ENCODE measurements at places on chromosomes 12 and 14.
A peak's percentile ranks its signal among the peaks of the same experiment; 100 is the strongest.

- DNase-seq, result no peak
Observed at GRCh38 chr12:51686727-51687126, 95.7 kb downstream of the SCN8A start.

DNA sequence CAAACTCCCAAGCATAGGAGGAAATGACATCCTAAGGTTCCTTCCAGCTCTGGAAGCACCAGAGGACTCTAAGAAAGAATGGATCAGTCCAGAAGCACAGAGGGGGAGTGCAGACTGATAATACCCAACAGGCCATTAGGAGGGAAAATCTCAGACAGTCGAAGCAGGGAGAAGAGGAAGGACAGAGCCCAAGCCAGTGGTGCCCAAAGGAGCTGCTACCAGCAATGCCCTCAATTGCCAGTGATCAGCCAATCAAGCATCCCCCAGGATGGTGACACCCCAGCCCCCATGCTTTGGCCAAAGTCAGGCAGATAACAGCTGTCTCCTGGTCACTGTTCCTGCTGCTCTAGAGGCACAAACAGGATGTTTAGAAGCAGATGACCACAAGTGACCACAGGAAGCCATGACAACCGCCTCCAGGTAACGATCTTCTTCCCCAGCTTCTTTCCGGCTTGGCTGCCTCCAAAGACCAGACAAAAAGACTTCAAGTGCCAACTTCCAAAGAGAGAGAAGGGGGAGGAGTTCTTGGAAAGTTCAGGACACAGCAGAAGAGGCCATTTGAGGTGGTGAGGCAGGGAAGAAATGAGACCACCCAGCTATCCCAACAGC is 16.2 kb downstream of the PXN start:
- DNase-seq, result no peak

DNA sequence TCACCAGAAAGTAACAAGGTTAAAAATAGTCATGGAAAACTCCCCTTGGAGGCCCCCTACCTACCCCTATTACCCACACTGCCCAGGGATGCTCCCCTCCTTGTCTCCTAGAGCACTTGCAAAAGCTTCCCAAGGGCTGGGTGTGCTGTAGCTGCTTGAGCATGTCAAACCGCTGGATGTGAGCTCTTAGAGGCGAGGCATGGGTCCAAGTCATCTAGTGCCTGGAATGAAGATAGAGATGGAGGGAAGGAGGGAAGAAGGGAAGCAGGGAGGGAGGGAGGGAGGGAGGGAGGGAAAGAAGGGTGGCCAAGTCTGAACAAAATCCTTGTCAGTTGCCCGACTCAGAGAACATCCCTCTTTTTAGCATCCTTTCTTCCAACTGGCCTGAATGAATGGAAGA is 43.1 kb downstream of the LTBP2 start:
- DNase-seq, result no peak

GRCh38 chr12:109018296-109018695 is 2.6 kb downstream of the SVOP start:
- no peak for DNase-seq

GRCh38 chr14:100662879-100663760 is 63.6 kb upstream of the DLK1 start:
- peak; percentile 71 for DNase-seq

DNA sequence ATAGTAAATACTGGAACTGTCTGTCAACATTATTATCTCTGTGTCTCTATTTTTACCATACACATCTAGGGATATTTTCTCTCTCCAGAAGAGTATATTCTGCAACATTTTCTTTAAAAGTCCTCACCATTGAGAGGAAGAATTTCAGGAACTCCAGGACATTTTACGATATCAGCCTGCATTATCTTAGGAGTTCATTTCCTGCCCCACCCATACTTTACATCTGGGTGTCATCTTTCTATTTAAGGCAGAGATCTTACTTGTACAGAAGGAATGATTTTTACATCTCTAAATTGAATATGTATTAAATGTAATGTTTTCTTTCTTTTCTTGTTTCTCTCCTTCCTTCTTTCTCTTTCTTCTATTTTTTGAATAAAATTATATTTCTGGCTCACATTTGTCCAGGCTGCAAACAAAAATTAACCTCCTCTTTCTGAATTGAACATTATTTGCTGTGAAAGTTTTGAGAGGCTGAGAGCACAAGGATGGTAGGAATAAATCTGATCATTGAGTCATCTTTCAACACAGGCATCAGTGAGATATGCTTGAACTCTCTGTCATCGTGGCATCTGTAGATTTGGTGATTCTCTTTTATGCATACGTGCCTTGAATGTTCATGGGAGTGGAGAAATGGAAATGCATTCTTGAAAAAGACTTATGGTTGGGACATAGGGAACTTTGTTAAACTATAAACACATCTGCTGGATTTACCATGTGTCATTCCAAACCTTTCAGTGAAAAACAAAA is 753.6 kb downstream of the SLC16A7 start:
- DNase-seq, result no peak

DNA sequence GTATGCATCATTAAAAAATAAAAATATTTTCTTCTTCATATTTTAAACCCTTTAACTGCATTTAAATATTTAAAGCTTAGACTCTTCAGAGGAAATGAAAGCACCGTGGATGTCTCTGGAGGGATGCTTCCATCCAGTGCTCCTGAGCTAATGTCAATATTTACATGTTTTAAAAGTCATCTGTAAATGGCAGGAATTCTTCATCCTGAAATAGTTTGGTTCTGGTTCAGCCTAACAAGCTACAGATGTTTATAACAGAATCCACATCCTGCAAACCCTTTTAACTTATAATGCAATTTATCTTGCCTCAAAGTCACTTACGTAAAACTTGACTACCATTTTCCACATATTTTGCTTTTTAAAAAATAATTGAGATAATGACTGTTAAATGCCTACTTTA is 1207.3 kb downstream of the SLC16A7 start:
- no peak for DNase-seq

DNA sequence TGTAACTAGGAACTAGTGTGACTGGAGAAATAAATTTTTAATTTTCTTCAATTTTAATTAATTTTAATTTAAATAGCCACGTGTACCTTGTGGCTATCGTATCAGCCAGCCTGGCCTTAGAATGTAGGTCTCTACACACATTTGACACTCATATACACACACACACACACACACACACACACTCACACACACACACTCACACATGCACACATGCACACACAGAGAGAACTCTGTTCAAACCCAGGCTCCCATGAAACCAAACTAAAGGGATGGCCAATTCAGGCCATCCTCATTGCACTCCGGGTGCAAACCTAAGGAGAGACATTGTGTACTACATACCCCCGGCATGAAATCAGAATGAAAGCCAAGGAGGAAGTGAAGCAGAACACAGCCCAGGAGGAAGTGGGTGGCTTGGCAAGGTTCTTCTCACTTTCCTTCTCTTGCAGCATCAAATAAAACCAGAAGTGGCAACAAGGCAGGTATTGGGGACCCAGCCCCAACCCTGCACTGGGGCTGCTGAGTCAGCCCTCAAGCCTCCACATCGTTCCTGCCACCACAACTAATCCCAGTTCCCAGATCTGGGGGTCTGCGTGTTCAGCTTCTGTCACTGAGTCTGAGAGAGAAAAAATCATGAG is 26.2 kb upstream of the CHPT1 start:
- no peak for DNase-seq

DNA sequence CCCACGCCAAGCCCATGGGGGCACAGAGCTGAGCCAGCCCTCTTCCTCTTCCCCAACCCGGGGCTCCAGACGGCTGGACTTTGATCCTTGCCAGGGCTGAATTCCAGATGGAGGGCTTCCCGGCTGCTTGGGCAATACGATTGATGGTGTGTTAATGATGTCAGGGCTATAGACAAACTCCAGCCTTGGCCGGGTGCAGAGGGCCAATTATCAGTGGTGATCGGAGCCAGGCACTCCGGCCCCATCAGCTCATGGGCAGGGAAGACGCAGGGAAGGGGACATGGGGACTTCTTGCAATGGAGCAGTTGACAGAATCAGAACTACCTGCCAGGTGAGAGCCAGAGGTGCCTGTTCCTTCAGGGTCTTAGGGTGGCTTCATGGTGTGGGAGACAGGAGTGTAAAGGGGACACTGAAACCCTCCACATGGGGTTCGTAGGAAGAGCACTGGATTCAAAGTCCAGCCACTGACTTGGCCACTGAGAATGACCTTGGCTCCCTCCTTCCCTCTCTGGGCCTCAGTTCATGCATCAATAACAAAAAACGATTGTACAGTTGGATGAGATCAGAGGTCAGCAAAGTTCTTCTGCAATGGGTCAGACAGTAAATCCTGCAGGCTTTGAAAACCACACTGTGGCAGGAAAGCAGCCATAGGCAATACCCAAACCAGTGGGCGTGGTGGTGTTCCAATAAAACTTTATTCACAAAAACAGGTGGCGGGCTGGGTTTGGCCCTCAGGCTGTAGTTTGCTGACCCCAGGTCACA is 333.7 kb downstream of the MED13L start:
- no peak for DNase-seq

GRCh38 chr12:108116699-108117098 is 12.4 kb upstream of the WSCD2 start:
- DNase-seq, result no peak

- no peak for DNase-seq
Observed at GRCh38 chr14:100835548-100836310, 9.8 kb downstream of the MEG3 start.

DNA sequence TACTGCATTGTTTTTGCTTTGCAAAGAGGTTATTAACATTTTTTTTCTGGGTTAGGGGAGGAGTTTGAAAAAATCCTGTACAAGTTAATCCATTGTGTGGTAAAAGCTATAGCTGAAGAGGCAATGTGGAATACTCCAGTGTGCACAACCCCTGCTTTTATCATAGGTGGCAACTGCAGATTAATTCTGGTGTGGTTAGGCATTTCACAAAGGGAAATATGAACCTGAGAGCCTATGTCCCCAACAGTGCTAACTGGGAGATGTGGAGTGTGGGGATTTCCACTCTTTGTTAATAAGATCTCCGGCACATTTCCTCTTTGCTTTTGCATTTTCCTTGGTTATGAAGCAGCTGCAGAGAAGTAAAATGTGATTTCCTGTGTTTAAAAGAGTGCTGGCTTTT is 33.6 kb downstream of the PRORP start:
- no peak for DNase-seq

- no peak for DNase-seq
Observed at GRCh38 chr14:91722386-91722785, 9.5 kb downstream of the CATSPERB start.

DNA sequence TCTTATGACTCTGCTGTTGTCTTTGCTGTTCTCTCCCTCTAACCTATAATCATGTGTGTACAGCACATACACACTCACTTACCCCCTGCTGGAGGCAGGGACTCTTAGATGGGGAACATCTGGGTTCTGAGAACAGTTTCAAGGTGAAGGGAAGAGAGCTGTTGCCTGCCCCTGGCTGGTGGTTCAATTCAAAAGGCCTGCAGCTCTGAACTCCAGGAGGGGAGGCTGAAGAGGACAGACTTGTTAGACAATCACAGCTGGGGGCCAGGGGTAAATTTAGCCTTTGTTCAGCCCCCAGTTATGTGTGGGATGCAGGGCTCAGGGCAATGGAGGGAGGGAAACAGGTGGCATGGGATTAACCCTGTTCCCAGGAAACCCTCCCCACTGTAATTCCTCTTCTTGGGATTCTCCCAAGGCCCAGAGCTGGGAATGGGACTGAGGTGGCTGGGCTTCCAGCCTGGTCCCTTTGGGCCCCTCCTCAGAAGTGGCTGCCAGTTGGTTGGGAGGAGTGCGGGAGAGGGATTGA is 1.9 kb downstream of the MYL6B start:
- peak; percentile 45 for DNase-seq

GRCh38 chr14:105475269-105476096 is 862 bp downstream of the CRIP2 start:
- DNase-seq, result peak; percentile 21
